ENCODE measurements at places on chromosomes 12 and 14.

DNA sequence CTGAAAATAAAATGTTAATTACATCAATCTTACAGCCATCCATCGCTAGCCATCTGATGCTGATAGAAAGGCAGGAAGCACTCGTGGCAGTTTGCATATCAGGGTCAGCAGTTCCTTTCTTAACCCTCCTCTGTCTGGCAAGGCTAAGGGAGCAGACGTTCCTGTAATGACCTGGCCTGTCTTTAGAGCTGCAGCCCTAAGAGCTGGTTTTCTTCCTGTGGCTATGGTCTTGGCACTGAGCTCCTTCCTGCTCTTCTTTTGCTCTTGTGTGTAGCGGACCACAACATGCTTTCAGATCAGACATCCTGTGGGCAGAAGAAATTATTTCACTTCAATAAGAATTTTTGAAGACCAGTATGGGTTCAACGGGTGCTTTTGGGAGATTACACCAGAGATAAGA is 170.4 kb downstream of the DAD1 start:
- no peak for DNase-seq

- DNase-seq: no peak
Observed at GRCh38 chr12:91335699-91336098, 153.1 kb upstream of the DCN start.

- DNase-seq: no peak
Observed at GRCh38 chr12:124646385-124647230, 79.2 kb upstream of the NCOR2 start.

DNA sequence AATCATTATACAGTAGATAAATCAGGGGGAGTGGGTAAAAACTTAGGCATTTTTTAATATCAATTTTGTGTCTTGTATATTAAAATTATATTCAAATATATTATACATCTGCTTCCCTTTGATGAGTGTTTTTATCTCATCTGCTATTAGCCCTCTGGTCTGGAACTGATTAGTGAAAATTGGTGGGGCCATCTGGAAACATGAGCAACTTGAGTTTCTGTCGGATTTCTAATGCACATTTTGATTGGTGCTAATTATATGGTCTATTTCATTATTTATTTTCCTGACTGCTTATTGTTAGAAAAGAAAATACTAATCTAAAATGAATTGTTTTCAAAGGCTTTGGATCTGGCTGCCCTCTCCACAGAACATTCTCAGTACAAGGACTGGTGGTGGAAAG is 28.2 kb downstream of the TTC8 start:
- no peak for DNase-seq

DNA sequence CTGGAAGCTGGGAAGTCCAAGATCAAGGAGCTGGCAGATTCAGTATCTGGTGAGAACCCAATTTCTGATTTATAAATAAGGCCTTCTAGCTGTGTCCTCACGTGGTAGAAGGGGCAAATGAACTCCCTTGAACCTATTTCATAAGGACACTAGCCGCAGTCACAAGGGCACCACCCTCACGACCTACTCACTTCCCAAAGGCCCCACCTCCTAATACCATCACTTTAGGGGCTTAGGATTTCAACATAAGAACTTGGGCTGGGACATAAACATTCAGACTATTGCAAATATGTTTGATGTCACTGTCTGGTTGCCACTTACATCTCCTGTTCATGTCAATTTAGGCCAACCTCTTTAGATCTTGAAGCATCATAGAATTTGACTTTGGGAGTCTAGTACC is 10.8 kb upstream of the CNIH1 start:
- DNase-seq: no peak

DNA sequence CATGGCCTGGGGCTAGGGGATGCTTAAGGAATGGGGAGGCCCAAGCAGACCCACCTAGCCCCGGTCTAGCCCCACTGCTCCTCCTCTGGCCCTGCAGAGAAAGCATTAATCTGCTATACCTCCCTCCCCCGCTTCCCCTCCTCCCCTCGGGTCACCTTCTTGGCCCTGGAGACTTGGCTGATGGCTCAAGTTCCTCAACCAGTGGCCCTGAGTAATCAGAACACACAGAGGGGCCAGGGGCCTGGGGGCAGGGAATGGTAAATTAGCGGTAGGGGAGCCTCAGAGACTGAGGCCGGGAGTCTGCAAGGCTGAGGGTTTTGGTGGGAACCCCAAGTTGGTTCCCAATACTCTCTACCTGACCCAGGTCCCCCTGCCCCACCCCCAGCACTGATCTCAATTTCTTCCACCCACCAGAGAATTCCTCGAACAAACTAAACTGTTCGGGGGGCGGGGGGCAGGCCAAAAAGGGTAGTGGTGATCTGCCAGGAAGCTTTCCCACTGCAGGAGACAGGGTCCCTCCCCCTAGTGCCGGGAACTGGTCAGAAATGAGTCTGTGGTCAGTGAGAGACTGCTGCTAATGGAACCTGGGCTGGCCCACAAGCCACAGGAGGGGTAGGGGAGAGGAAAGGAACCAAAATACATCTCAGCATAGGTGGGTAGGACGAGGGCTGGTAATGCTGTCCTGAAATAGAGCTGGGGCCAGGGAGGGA is 12.8 kb upstream of the SMARCD1 start:
- DNase-seq: no peak

Measured in NCI-H1436 treated with DMSO at 0.1 percent for 48 hours (cell line).